AML-193 (cell line): ENCODE measurements at places on chromosomes 5 and 9.

GRCh38 chr9:88954066-88954465, 37.2 kb upstream of the S1PR3 start:
- DNase-seq = no peak

GRCh38 chr5:180343110-180343830, 9.9 kb downstream of the GFPT2 start:
- no peak for DNase-seq

DNA sequence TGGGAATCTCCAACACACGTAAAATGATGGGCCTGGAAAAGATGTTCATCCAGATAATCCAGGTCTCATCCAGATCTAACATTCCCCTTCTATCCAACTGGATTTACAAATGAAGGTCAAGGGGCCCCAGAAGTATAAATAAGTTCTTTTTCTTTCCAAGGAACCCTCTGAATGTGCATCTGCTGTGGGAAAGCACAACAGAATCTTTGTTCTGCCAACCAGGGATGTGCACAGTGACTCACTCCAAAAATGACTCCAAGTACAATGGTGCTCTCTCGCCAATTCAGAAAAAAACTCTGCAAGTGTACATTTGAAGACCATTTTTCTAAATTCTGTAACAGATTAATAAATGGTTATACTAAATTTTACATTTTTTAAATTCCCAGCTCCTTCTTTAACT, 12.4 kb downstream of the RAPGEF6 start:
- DNase-seq = no peak

GRCh38 chr5:129656952-129657351, 90.9 kb upstream of the MINAR2 start:
- DNase-seq = no peak

- DNase-seq = no peak
Observed at GRCh38 chr5:16826379-16827125, 109.5 kb downstream of the MYO10 start.

DNA sequence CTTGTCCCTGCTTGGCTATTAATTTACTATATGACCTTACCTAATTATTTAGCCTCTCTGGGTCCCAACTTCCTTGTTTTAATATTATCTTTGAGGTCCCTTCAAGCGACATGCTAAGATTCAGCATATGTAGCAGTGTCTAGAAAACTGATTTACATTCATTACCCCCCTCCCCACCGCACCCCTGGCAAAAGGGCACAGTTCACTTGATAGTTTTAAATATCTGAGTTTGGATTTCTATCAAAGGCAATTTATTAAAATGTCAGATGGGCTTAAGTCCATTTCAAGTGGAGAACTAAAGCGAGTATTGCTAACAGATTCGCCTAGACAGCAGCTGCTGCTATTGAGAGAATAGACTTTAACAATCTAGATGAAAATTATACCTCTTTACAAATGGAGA, 3.9 kb downstream of the CEMIP2 start:
- no peak for DNase-seq

GRCh38 chr5:30592833-30593232, 600.7 kb upstream of the CDH6 start:
- no peak for DNase-seq

- no peak for DNase-seq
Observed at GRCh38 chr9:97744710-97745708, 47.9 kb upstream of the XPA start.

- no peak for DNase-seq
Observed at GRCh38 chr9:16309082-16309468, 561.4 kb downstream of the BNC2 start.

- DNase-seq = no peak
Observed at GRCh38 chr9:84432746-84433145, 92.2 kb upstream of the SLC28A3 start.

DNA sequence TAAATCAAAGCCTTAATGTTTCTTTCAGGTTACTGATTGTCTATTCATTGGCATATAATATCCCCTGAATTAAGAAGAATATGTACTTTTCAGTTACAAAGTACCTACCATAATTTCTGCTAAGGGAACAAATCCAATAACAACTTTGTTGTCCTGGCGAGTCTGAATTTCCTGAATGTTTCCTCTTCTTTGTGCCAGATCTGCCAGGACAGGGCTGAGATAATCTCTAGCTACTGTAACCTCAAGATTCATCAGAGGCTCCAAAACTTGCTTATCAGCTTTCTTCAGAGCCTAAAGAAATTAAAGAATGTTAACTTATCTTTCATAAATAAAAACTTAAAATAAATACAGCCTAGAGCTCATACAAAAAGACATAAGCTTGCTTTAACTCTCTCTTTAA, 37.2 kb downstream of the HEXB start:
- DNase-seq = no peak

DNA sequence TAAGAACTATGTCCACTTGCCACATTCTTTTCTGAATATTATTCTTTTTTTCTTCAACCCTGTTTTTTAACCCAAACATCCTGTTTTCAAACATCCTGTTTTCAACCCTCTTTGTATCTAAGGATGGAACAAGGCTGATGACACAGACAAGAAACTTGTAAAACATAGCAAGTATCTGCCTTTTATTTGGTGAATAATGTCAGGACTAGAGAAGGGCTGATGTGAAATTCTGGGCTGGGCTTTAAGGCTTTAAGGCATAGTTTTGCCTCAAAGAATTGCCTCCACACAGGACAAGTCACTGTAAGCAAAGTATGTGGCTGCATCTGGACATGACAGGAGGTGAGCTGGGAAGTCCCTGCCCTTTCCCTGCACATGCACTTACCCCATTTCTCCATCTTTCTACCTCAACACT, 42.5 kb upstream of the RIC1 start:
- no peak for DNase-seq

DNA sequence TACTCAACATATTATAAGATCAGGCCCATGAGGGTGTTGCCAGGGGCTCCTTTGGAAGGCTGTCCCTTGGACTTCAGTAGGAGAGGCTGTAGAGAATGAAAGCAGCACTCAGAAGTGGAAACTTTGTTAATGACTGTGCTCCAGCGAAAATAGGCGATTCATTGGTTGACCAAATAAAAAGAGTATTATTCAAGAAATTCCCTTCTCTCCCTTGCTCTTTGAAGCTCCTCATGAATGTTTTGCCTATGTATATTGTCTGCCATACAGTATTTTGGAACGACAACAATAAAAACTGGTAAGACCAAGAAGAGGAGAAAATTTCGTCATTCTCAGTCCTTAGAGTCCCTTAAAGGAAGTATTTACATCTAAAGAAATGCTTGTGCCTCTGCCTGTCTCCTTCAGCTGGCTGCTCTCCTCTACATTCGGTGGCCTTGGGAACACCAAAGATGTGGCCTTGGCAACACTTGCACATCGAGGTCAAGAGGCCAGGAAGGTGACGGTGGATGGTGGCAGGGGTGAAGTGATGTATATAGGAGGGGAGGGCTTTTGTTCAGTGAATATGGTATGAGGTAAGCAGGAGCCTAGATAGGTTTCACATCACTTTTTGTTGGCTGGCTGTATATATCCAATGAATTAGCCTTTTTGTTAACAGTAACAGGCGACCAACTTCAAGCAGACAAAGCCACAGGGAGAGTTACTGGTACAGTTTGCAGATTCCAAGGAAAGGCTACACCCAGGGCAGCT, 95.0 kb upstream of the ACTBL2 start:
- DNase-seq = no peak

GRCh38 chr5:67999391-67999790, 216.2 kb upstream of the PIK3R1 start:
- no peak for DNase-seq

GRCh38 chr9:104860263-104860662, 67.7 kb downstream of the ABCA1 start:
- DNase-seq = peak; percentile 48

DNA sequence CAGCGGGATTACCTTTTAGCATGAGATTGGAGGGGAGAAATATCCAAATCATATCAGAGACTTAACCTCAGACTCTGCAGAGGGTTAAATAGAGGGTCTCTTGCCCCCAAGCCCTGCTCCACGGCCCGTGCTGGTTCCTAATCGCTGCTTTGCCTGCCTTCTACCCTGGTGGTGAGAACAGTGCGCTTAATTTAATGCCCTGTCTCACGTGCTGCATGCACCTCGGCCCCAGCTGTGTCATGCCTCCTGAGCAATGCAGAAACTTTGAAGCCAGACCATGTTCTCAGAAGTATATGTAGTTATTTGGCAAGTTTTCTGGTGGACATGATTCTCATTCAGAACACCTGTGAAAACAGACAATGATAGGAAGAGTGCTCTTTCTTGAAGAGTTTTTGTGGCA, 1.4 kb downstream of the OTULIN start:
- peak; percentile 23 for DNase-seq
